ENCODE measurements at places on chromosomes 7 and 10. TPM values are rescaled to one million over a fixed set of nuclear protein-coding genes. Genes with fewer than 3 reads are reported as not detected.

DNA sequence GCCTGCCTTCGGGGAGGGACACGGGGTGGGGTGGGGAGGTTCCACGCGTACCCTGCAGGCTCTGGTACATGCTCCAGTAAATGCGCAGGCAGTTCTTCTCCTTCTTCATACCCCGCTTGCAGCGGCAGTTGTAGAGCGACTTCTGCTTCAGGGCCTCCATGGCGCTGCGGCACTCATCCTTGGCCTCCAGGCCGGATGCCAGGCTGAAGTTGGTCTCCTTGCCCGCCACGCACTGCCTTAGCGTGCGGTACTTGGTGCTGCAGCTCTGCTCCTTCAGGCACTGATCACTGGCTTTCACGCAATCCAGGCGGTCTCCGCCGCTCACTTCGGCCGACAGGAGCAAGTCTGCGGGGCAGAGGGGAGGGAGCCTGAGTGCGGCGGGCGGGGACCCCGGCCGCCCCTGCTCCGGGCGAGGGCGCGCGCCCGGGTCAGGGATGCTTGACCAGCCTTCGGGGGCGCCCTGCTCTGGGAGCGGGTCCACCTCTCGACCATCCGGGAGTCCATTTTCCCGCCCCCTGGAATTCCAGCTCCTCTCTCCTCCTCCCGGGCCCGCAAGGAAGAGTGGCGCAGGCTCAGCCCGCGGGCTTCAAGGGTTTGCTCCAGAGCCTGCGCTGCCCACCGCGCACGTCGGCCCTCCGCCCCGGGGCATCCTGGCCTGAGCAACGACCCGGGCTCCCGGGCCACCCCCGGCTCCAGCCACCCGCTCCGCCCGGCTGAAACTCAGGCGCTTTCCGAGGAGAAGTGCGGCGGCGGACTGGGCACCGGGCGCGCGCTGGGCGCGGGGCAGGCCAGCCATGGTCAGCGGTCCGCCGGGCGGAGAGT is 2.0 kb downstream of the GFRA1 start:
- no peak for DNase-seq

KIAA1549 gene
- 2.3 TPM for total RNA-seq

WNT8B gene
- total RNA-seq: not detected

- DNase-seq: no peak
Measured at GRCh38 chr7:142927085-142927745, 6.3 kb downstream of the TRPV5 start.

Data from esophagus muscularis mucosa (tissue), 4 donors.